ENCODE measurements at places on chromosomes 5 and 9. TPM values are rescaled to one million over a fixed set of nuclear protein-coding genes. Genes with fewer than 3 reads are reported as not detected.

GRCh38 chr5:66306844-66307315 lies 162.8 kb downstream of the SREK1 start:
- H3K27me3 ChIP-seq: no peaks in the 10 kb centered on the region
- H3K27ac ChIP-seq: peak overlapping the region; percentile 79
- peak overlapping the region; percentile 21 for H3K4me3 ChIP-seq
- H3K36me3 ChIP-seq: no peaks in the 10 kb centered on the region
- H3K4me1 ChIP-seq: peaks cover 30% of the 10 kb centered on the region

- peak overlapping the region; percentile 0 for H3K27ac ChIP-seq
- H3K4me1 ChIP-seq: no peaks in the 10 kb centered on the region
- peaks cover 93% of the 10 kb centered on the region for H3K36me3 ChIP-seq
- DNase-seq: no peak
- H3K4me3 ChIP-seq: no peak overlapping the region
These were observed 26.7 kb downstream of the NCBP1 start for GRCh38 chr9:97660340-97660739.

DNA sequence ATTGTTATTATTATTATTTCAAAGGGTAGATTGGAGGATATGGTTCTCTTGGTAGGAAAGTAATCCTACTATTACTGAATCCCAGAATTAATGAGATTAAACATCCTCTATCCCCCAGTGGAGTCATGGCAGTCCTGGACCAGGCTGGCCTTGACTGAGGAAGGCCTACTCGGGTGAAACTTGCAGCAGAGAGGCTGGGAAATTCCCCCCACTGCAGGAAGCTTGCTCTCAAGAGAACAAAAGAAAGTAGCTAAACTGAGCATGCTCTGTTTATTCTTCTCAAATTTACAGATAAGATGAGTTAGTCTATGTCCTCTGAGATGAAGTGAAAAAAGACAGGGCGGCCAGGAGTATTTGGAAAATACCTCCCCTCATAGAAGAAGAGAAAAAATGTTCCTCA lies 233.9 kb upstream of the RPS23 start:
- no peak for DNase-seq
- no peaks in the 10 kb centered on the region for H3K4me1 ChIP-seq
- H3K4me3 ChIP-seq: no peak overlapping the region
- H3K36me3 ChIP-seq: no peaks in the 10 kb centered on the region
- H3K27ac ChIP-seq: no peak overlapping the region
- no peaks in the 10 kb centered on the region for H3K27me3 ChIP-seq

Gene MYORG
- total RNA-seq: 6.3 TPM

DNA sequence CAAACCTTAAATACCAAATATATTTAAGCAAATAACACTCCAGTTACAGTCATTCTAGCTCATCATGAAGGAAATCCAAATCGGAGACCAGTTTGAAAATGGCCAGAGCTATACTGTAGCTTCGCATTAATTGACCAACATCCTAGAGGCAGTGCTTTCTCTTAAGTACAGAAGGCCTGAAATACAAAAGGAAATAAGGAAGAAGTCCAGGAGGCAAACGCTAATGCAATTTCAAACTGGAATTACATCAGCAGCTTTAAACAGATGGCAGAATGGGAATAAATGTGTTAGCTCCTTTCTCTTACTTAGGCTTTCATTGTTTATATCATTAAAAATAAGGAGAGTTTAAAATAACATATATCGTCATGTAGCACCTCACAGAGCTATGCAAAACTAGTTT lies 197.0 kb downstream of the SEC61B start:
- no peaks in the 10 kb centered on the region for H3K27me3 ChIP-seq
- H3K27ac ChIP-seq: no peak overlapping the region
- H3K4me3 ChIP-seq: no peak overlapping the region
- no peaks in the 10 kb centered on the region for H3K4me1 ChIP-seq

Gene WWC1
- total RNA-seq: 2.2 TPM

Gene SH2D3C
- 18.2 TPM for total RNA-seq

- H3K27ac ChIP-seq: no peak overlapping the region
- H3K27me3 ChIP-seq: peaks cover 29% of the 10 kb centered on the region
- H3K36me3 ChIP-seq: no peaks in the 10 kb centered on the region
- no peak for DNase-seq
- no peaks in the 10 kb centered on the region for H3K4me1 ChIP-seq
These were observed 345.7 kb downstream of the DRD1 start for GRCh38 chr5:175098301-175098700.

DNA sequence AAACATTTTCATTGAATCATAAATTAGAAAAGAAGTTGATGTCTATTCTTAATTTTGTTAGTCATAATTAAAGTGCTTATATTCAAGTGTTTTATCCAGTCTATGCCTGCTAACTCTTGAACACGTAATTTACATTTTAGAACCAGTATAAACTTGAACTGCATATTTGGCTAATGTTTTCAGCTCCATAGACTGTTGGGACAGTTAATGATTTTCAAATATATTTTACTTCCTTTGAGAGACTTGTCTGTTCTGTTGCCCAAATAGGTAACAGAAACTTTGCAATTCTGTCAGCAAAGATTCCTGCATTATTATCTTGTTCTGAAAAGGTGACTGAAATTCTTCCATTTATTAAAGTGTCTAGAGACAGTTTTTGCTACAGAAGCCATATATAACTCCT lies 7.8 kb downstream of the ITGA2 start:
- H3K36me3 ChIP-seq: no peaks in the 10 kb centered on the region
- DNase-seq: no peak
- no peaks in the 10 kb centered on the region for H3K4me1 ChIP-seq
- no peak overlapping the region for H3K27ac ChIP-seq

- no peaks in the 10 kb centered on the region for H3K36me3 ChIP-seq
- peaks cover 4% of the 10 kb centered on the region for H3K4me1 ChIP-seq
- H3K27me3 ChIP-seq: no peaks in the 10 kb centered on the region
- H3K4me3 ChIP-seq: no peak overlapping the region
- H3K27ac ChIP-seq: no peak overlapping the region
- no peak for DNase-seq
These were observed 112.9 kb upstream of the FER start for GRCh38 chr5:108634617-108635288.

- peaks cover 100% of the 10 kb centered on the region for H3K4me1 ChIP-seq
- H3K4me3 ChIP-seq: peak overlapping the region; percentile 66
- peak overlapping the region; percentile 97 for H3K27ac ChIP-seq
- H3K36me3 ChIP-seq: no peaks in the 10 kb centered on the region
These were observed 2.1 kb downstream of the SYNPO start for GRCh38 chr5:150642567-150642927.

DNA sequence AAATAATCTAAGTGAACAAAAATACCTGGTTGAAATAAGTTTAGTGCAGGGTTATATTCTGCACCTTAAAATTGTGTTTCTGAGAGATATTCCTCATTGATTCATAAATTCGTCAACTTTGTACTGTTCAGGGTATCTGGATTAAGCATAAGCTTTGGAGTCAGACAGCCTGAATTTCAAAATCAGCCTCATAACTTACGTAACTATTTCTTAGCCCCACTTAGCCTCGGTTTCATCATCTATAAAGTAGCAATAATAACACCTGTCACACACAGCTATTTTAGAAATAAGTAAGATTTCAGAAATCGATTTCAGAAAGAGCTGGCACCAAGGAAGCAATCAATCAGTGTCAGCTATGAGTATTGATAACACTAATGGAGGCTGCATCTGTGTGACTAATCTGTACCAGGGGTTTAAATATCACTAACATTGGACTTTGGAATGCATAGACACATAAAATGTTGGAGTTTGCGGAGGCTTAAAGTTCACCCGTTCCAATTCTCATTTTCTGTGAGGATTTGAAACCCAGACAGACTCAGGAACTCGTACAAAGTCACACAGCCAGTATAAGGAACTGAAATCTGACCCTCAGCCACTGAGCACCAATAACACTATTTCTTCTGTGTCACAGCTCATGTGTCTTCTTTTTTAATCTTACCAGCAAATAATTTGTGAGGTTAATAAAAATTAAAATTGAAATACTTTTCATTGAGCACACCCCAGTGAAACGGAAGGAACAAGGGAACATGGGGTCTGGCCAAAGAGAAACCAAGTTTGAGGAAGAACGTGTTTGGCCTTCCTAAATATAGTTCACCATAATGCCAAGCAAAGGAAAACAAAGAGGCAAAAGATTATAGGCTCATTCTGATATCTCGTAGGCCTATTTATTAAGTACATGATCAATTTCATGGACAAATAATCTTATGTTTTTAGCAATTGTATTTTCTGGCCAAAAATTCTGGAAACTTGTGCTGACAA lies 194.4 kb upstream of the PTGER4 start:
- no peak for DNase-seq
- H3K36me3 ChIP-seq: no peaks in the 10 kb centered on the region
- no peaks in the 10 kb centered on the region for H3K4me1 ChIP-seq
- no peak overlapping the region for H3K27ac ChIP-seq
- no peak overlapping the region for H3K4me3 ChIP-seq
